Gastroesophageal sphincter (tissue), 4 donors: ENCODE measurements at places on chromosomes 4 and X. TPM values are rescaled to one million over a fixed set of nuclear protein-coding genes. Genes with fewer than 3 reads are reported as not detected.

DNA sequence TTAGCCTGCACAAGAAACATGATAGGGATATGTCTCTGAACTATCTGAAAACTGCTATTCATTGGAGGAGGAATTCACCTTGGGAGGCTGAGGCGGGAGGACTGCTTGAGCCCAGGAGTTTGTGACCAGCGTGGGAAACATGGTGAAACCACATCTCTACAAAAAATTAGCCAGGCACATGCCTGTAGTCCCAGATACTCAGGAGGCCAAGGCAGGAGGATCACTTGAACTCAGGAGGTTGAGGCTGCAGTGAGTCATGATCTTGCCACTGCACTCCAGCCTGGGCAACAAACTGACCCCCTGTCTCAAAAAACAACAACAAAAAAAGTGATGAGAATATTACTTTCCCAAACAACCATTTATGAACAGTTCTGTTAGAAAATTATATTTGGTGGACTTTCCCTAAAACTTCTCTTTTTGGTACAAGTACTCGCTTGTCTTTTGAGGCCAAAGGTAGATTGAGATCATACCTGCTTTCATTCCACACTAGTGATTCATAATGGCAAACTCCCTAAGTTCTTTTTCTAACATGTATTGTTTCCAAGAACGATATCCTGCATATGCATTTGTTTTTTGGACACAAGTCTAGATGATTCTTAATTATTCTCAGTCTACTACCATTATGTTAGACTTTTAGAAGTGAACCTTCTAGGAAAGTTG lies 33.4 kb downstream of the METTL14 start:
- ATAC-seq = no peak

DNA sequence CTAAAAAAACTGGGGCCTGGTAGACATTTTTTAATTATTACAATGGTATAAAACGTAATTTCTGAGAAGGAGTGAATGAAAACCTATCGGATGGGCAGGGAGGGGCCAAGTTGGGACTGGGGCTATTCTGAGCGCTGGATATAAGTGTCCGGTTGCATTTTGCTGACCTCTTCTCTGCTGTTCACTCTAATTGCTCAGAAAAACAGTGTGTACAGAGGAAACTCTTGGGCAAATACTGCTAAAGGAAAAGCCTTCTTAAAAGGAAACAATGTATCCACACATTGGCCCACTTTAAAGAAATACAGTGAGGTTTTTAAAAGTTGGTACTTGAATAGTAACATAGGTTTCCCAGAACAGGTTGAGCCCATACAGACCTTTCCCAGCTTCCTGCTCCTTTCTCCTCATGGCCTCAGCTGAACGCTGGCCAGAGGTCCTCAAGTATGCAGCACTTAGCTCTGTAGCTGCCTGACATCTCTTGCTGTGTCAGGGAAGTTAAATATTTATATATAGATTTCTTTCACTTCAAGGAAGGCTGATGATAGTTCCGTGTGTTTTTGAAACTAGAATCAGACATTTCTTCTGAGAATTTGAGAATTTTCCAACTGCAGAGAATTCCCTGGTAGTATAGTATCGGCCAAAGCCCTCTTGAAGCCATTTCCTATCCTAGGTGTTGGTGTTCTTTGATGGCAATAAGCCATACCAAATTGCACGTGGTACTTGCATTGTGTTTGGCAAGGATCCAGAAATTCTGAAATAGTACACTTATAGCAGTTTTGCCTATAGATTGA lies 97.1 kb upstream of the SLC4A4 start:
- ATAC-seq = no peak

The IL9R gene
- not detected for total RNA-seq

The OFD1 gene
- 26.6 TPM for total RNA-seq

DNA sequence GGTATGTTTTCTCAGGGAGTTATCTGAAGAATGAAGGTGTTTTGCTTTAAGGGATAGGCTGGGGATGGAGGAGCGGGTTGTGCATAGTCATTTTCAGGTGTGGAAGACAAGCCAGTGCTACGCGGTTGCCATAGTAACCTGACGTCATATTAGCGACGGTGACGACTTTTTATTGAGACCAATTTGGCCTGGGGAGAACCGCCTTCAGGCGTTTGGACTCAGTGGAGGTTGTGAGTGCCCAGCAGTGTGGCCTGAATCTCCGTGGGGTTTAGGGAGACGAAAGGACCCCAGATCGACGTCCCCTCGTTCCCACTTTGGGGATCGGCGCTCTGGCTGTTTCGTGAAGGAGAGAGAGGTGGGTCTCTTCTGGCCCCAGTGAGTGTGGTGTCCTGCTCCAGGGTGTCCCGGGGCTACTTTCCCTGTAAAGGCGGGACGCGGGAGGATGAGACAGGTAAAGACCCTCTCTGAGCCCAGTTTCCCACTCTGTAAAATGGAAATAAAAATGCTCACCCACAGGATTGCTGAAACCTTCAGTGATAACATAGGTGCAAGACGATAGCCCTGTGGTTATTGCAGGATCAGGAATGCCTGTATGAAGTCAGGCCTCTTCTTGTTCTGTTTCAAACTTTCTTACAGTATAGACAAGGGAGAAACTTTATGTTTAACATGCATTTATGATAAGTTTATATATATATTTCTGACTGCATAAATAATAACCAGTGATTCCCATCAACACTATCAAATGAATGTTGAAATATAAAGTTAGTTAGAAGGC lies 48.6 kb downstream of the GPRASP3 start:
- ATAC-seq = peak; percentile 86

DNA sequence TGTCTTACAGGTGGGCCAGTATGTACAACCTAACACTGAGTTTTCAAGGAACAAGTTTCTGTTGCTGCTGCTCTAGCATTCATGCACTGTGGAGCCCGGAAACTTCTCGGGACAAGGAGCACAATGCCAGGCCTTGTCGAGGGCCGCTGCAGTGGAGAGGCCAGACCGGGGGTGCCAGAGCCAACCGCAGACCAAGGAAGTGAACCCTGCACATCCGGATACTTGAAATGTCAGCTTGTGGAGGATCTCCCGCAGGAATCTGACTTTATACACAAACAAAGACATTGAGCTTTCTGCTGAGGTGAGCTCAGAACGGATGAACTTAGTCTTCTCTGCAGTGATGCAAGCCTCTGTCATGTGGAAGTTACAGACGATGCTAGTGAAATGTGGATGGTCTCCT lies 99.5 kb downstream of the ZNF827 start:
- no peak for ATAC-seq

GRCh38 chr4:20044966-20045365 lies 206.7 kb upstream of the SLIT2 start:
- no peak for ATAC-seq

- ATAC-seq = no peak
Measured at GRCh38 chrX:40457406-40457805, 123.4 kb upstream of the ATP6AP2 start.
